B cell (primary cell): ENCODE measurements at places on chromosomes 5 and 9. TPM values are rescaled to one million over a fixed set of nuclear protein-coding genes. Genes with fewer than 3 reads are reported as not detected.

The CAMK4 gene
- total RNA-seq = 4.8 and 5.2 TPM in 2 replicates

The DNM1 gene
- total RNA-seq = 1.3 and 1.9 TPM in 2 replicates

The TMEM252 gene
- not detected in 2 replicates for total RNA-seq

The CCL21 gene
- not detected in 2 replicates for total RNA-seq

The SLC6A7 gene
- not detected in 2 replicates for total RNA-seq

The LRRC70 gene
- 2.2 and 2.3 TPM in 2 replicates for total RNA-seq

The MUSK gene
- not detected in 2 replicates for total RNA-seq

The GFI1B gene
- total RNA-seq = 0.85 TPM in 1 of 2 replicates, not detected in the other

The SPINK6 gene
- not detected in 2 replicates for total RNA-seq

The OTP gene
- not detected in 2 replicates for total RNA-seq

The ICE1 gene
- total RNA-seq = 39.7 and 41.0 TPM in 2 replicates

The ANKRD55 gene
- total RNA-seq = not detected in 2 replicates

The ANKRD34B gene
- total RNA-seq = not detected in 2 replicates

GRCh38 chr5:84623019-84623418 is 238.3 kb upstream of the EDIL3 start:
- H3K36me3 ChIP-seq = no peaks in the 10 kb centered on the region
- H3K27me3 ChIP-seq = no peaks in the 10 kb centered on the region
- H3K27ac ChIP-seq = no peak overlapping the region
- DNase-seq = no peak

DNA sequence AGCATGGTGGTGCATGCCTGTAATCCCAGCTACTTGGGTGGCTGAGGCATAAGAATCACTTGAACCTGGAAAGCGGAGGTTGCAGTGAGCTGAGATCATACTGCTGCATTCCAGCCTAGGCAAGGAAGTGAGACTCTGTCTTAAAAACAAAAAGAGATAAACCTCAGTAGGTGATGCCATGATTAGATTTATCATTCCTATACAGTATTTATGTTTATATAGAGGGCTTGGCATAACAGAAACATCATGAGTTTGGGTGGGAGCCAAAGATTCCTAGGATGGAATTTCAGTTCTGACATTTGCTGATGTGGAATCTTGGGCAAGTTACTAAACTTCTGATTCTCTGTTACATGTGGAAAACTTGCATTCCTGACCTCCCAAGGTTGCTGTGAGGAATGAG is 22.3 kb downstream of the RFK start:
- no peak overlapping the region for H3K27ac ChIP-seq
- no peaks in the 10 kb centered on the region for H3K4me1 ChIP-seq
- H3K27me3 ChIP-seq = no peaks in the 10 kb centered on the region
- H3K4me3 ChIP-seq = no peak overlapping the region
- DNase-seq = no peak

DNA sequence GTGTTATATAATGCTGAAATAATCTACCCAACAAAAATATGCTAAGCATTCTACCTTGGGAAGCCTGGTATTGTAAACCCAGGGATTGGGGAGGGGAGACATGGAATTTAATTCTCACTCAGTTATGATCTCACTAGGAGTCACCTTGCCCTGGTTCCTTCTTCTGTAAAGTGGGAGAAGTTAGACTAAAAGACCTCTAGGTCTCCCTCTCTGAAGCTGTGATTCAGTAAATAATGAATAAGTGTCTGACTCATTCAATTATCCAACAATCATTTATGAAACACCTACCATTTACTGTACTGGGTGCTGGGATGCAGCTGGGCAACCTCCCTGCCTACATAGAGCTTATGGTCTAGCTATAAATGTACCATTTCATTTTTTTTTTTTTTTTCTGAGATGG is 20.2 kb upstream of the SPARC start:
- peaks cover 7% of the 10 kb centered on the region for H3K4me1 ChIP-seq
- no peaks in the 10 kb centered on the region for H3K36me3 ChIP-seq
- H3K4me3 ChIP-seq = no peak overlapping the region

DNA sequence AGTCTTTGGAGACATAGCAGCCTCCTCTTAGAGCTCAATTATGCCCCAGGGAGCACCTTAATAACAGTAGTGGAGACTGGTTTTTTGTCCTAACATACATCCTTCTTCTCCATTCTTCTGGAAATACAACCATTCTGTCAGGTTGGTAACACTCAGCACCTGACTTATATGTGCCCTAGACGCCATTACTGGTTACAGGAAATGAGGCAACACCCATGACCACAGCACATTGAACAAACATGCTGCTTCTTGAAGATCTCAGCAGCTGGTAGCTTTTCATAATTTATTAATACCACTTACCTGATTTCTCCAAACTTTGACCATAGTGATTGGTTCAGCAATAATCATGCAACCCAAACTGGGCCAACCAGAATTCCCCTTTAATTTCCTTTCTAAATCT is 25.1 kb upstream of the TRPM3 start:
- no peaks in the 10 kb centered on the region for H3K4me1 ChIP-seq
- no peaks in the 10 kb centered on the region for H3K27me3 ChIP-seq
- H3K36me3 ChIP-seq = no peaks in the 10 kb centered on the region
- H3K27ac ChIP-seq = no peak overlapping the region
- DNase-seq = no peak
- H3K4me3 ChIP-seq = no peak overlapping the region

DNA sequence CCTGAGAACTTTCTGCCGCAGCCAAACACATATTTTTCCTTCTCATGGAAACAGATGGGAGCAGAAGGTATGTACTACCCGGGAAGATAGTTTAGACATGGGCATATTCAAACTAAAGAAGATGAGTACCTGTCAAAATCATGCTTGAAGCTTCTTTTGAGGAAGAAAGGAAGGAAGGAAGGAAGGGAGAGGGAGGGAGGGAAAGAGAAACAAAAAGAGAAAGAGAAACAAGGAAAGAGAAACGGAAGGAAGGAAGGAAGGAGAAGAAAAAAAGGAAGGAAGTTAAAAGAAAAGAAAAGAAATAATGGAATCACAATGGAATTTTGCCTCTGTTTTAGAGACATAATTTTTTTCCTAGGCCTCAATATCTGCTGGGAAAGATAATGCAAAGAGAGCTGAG is 34.6 kb downstream of the EPB41L4A start:
- no peaks in the 10 kb centered on the region for H3K4me1 ChIP-seq
- no peak overlapping the region for H3K27ac ChIP-seq
- H3K36me3 ChIP-seq = no peaks in the 10 kb centered on the region
- no peak for DNase-seq
- no peaks in the 10 kb centered on the region for H3K27me3 ChIP-seq

GRCh38 chr5:160548949-160549645 is 127.4 kb downstream of the PTTG1 start:
- H3K27me3 ChIP-seq = no peaks in the 10 kb centered on the region
- H3K4me3 ChIP-seq = no peak overlapping the region
- H3K27ac ChIP-seq = no peak overlapping the region
- no peak for DNase-seq
- no peaks in the 10 kb centered on the region for H3K36me3 ChIP-seq

GRCh38 chr5:63794296-63794695 is 167.9 kb downstream of the HTR1A start:
- H3K4me3 ChIP-seq = no peak overlapping the region
- DNase-seq = no peak
- H3K27me3 ChIP-seq = no peaks in the 10 kb centered on the region

DNA sequence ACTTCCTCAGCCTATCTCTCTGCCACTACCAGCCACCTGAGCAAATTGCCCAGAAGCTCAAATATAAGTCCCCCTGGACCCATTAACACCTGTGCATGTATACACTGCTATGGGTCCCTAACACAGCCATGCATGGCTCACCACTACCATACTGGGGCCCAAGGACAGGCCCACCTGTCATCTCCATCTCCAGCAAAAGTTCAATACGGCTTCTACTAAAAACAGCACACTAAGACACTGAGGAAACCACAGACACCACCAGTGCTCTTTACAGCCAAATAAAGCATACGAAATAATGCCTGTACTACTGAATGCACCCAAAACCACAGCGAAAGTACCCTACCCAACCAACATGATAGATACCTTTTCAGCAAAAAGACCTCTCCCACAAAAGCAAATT is 85.6 kb upstream of the GHR start:
- no peaks in the 10 kb centered on the region for H3K4me1 ChIP-seq
- no peaks in the 10 kb centered on the region for H3K36me3 ChIP-seq
- H3K27ac ChIP-seq = no peak overlapping the region

GRCh38 chr9:104858846-104859245 is 69.1 kb downstream of the ABCA1 start:
- no peak for DNase-seq
- H3K36me3 ChIP-seq = peaks cover 43% of the 10 kb centered on the region
- H3K4me3 ChIP-seq = no peak overlapping the region
- H3K27me3 ChIP-seq = no peaks in the 10 kb centered on the region
- H3K27ac ChIP-seq = no peak overlapping the region

DNA sequence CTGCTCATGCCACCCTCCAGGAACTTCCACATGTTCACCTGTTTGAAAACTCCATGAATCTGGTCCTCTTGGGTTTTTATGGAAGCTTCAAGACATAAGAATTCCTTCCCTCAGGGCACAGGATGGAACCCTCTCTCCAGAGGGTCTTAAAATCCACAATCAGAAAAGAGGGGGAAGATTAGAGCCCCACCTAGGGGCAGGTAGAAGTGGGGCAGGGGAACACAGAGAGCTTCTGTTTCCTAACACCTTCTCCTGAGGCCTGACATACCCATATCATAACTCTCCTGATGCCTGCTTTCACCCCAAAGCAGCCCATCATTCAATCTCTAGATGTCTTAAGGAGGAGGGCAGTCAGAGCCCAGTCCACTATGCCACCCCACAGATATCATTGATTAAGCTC is 1087.7 kb upstream of the ARRDC3 start:
- no peaks in the 10 kb centered on the region for H3K36me3 ChIP-seq
- no peak overlapping the region for H3K4me3 ChIP-seq
- DNase-seq = no peak
- no peak overlapping the region for H3K27ac ChIP-seq
- H3K4me1 ChIP-seq = no peaks in the 10 kb centered on the region

DNA sequence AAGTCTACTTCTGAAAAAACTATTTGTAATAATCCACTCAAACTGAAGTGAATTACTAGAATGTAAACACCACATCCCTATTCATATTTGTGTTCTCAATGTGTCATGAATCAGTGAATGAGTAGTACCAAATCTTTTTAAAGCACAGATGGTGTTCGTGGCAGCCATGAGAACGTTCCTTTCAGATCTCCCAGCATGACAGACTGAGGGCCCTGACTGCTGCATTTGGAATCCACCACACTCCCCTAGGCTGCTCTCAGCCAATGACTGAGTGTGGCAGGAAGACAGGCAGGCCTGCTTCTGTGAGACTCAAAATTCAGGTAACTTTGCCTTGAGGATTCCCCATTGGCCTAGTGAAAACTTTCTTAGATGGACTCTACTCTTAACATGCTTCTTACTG is 10.9 kb upstream of the JMY start:
- no peak overlapping the region for H3K27ac ChIP-seq
- no peaks in the 10 kb centered on the region for H3K4me1 ChIP-seq
- no peak for DNase-seq
- no peak overlapping the region for H3K4me3 ChIP-seq
- no peaks in the 10 kb centered on the region for H3K27me3 ChIP-seq

- no peaks in the 10 kb centered on the region for H3K36me3 ChIP-seq
- H3K27ac ChIP-seq = no peak overlapping the region
- no peaks in the 10 kb centered on the region for H3K27me3 ChIP-seq
- no peak for DNase-seq
- no peak overlapping the region for H3K4me3 ChIP-seq
Measured at GRCh38 chr9:114107286-114108001, 8.4 kb upstream of the KIF12 start.

- H3K36me3 ChIP-seq = no peaks in the 10 kb centered on the region
- no peak overlapping the region for H3K27ac ChIP-seq
- H3K27me3 ChIP-seq = no peaks in the 10 kb centered on the region
- no peak overlapping the region for H3K4me3 ChIP-seq
- no peaks in the 10 kb centered on the region for H3K4me1 ChIP-seq
Measured at GRCh38 chr5:65013166-65013565, 244.4 kb downstream of the CWC27 start.

DNA sequence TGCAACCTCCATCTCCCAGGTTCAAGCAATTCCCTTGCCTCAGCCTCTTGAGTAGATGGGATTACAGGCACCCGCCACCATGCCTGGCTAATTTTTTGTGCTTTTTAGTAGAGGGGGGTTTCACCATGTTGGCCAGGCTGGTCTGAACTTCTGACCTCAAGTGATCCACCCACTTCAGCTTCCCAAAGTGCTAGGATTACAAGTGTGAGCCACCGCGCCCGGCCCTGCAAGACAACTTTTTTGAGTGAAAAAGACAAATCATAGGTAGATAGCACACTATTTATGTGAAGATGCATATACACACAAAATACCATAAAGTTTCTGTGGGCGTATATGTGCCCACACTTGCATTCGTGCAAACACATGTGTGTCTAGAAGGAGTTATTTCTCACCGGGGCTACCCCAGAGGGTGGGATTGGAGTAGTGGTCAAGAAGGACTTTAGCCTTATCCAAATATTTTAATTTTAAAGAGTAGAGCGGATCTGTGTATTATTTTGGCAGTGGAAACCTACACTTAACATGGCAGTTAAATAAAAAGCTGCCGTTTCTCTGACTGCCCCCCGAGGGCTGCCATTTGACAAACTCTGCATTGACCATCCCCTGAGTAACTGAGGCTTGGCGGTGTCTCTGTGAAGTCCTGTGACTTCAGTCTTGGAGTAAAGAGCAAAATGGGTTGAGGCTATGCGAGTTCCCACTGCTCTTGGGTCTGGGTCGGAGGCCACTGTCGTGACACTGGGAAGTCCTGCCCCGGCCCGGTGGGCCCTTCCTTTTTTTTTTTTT is 93.4 kb upstream of the PTCH1 start:
- no peaks in the 10 kb centered on the region for H3K36me3 ChIP-seq
- H3K27ac ChIP-seq = no peak overlapping the region
- H3K4me3 ChIP-seq = no peak overlapping the region
